ENCODE measurements at places on chromosomes 6 and 20.

- no peak for DNase-seq
Observed at GRCh38 chr6:157139054-157139708, 184.1 kb downstream of the TMEM242 start.

GRCh38 chr6:107290491-107290890 lies 168.9 kb downstream of the PDSS2 start:
- DNase-seq, result no peak

GRCh38 chr20:21719592-21720214 lies 14.2 kb downstream of the PAX1 start:
- DNase-seq, result no peak

DNA sequence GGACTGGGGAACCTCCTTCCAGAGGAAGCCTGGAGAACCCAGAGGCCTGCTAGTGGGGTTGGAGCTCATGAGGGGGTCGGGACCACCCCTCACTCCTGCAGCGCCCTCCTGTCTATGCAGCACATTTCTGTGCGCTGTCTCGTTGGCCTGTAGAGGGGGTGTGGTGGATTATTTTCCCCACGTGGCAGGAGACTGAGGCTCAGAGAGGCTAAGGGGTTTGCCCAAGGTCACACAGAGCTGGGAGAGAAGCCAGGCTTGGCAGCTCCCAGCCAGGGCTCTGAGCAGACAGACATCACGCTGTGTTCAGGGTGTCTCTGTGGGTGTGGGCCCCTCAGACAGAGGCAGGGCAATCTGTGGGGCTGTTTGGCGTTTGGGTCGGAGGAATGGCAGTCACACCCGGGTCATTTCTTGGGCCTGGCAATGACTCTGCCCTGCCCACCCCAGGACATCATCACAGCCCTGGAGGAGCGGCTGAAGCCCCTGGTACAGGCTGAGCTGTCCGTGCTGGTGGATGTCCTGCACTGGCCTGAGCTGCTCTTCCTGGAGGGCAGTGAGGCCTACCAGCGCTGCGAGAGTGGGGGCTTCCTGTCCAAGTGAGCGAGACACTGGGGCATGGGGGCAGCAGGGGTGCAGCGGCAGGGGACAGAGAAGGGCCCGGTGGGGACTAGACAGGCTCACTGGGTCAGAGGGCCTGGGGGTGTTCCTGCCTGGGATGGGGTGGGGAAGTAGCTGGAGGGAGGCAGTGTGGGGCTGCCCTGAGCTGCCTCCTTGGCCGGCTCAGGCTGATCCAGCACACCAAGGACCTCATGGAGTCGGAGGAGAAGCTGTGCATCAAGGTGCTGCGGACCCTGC lies 27.7 kb downstream of the UQCC2 start:
- DNase-seq, result no peak

DNA sequence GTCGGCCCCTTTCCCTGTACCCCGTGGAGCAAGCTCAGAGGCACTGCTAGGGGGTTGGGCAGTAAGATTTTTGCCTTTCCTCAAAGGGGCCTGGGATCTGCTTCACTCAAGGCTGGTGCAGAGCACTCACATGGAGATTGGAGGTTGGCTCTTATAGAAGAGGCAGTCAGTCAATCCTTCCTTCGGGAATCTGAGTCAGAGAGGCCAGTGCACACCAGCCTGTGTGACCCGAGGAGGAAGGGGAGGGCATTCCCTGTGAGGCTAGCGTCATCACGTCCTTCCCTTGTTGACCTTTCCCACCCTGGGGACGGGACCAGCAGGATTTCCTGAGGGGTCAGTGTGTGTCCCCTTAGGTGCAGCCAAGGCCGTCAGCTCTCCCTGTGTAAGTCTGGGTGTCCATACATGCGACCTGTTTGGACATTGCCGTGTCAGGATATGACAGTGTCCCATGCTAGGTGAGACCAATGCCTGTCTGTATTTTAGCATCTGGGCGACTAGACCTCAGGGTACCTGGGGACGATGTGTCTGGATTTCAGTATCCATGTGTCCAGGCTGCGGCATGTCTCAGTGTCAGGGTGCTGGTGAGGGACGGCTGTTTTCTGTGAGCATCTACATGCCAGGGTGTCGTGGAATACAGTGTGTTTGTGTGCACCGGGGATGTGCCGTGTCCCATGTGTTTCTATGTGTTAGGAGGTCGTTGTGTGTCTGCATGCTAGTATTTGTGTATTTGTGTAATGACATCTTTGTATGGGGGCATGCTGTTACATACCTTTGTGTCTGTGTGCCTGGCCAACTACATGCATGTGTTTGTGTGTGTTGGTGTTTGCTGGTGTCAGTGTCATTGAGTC lies 2.8 kb upstream of the ZNF512B start:
- peak; percentile 47 for DNase-seq

- no peak for DNase-seq
Observed at GRCh38 chr20:59414936-59415623, 114.7 kb downstream of the EDN3 start.

DNA sequence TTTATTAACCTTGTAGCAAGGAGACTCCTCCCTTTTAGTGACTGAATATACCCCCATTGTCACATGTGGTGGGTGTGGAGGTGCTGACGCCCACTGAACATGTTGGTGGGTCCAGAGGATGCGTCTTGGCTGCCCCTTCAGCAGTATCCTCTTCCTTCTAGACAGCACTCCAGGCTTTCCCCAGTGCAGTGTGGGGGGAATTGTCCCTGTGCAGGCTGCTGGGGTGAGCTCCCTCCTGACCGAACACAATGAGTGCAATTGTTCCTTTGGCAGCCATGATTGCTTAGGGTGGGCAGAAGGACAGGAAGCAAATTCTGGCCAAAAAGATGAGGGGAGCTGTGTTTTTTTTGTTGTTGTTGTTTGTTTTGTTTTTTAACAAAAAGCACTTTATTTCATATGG lies 209.3 kb upstream of the PDE10A start:
- DNase-seq, result no peak

GRCh38 chr6:1197309-1197708 lies 114.6 kb upstream of the FOXQ1 start:
- DNase-seq, result no peak

DNA sequence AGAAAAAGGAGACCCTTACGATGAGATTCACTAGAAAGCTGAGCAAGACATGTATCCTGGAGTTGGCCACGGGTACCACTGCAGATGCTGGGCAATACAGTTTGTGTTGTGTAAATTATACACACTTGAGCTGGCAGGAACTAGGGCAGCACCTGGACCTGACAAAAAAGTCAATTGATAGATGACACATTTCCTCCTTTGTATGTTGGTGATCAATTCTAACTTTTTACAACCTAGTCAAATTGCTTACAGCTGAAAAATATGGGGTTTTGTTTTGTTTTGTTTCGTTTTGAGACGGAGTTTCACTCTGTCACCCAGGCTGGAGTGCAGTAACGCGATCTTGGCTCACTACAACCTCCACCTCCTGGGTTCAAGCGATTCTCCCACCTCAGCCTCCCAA lies 108.9 kb downstream of the UST start:
- DNase-seq, result no peak

DNA sequence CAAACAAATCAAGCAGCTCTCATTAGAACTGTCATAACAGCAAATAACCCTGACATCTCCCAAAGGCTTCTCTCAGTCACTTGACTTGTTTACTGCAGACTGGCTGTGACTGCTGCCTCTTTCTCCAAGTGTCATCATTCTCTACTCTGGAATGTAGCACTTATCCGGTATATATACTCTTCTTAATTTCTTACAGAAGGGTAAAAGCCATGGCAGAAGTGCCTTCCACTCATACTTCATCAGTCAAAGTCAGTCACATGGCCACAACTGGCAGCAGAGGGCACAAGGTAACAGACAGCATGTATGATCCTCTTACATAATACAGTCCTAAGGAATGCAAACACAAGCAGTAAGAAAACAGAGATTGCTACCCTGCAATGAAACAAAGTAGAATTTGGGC lies 9.3 kb downstream of the NAPB start:
- no peak for DNase-seq

DNA sequence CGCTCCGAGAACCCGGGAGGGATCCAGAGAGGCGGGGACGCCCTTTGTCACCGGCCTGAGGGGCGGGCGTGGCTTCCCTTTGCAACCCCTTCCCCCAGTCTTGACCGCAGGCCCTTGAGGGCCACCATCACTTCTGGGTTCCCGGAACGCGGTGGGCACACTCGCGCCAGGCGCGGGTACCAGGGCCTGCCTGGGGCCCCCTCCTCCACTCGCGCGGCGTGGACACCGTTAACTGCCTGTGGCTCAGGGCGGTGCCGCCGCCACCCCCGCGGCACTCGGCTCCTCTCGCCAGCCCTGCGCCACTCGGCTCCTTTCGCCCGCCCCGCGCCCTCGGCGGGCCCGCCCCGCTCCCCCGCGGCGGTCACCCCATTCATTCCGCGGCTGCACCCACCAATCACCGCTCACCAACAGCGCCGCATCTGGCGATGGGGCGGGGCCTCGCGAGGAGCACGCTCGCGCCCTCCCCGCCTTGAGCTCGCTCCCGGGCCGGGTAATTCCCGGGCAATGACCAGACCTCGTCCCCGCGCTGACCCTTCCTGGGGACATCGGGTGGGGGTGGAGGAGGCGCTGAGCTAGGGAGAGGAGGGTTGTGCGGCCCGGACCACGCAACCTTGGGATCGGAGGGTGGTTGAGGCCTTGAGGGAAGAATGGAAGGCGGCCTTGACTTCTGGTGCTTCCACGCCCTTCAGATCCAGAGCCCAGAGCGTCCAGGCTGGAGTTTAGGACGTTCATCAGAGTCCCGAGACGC lies 10.5 kb upstream of the ELOVL5 start:
- peak; percentile 94 for DNase-seq

GRCh38 chr20:47489448-47489872 lies 12.2 kb upstream of the NCOA3 start:
- no peak for DNase-seq

DNA sequence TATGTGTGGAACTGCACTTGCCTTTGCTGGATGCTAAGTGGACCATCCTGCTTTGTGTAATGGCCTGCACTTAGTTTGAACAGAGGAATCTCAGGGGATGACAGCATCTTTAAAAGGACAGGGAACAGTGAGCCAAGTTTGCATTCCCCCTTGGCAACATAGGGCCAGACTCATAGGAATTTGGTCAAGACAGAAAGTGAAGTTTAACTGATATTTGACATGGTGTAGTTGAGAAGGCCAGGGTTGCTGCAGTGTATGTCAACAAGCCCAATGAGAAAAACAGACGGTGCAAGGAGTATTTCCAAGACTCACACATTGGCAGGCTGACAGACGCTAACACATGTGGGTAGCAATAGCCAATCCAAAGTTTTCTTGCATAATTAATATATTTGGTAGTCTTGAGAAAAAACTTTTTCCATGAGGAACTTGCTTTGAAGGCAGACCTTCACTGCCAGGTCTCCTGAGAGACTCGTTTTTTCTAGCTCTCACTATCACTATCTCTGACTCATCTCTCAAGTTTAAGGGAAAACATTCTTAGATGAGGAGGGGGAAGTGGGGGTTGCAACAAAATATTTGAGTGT lies 213.8 kb downstream of the IBTK start:
- no peak for DNase-seq

GRCh38 chr20:46252352-46253091 lies 55.8 kb downstream of the CDH22 start:
- no peak for DNase-seq

DNA sequence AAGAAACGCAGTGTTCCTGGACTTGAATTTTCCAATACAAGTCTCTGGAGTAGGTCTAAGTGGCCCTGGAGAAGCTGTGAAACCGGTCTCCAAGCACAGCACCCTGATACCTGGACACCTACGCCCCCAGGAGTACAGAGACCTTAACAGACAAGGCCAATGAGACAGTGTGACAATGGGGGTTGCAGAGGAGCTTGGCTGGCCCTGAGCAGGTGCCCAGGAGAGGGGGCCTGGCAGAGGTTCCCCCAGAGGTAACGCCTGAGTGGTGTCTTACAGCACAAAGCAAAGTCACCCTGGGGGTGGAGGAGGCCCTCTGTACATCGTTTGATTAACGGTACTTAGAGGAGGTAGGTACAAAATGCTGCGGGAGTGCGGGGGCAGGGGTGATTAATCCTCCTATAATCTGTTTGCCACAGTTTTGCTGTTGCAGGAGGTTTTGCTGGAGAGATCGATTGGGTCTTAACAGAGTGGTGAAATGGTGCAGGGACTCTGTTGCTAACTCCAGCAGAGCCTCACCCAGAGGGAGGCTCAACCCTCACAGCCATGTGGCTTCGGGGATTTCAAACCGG lies 37.3 kb upstream of the APCDD1L start:
- no peak for DNase-seq

GRCh38 chr6:3805448-3806123 lies 43.6 kb upstream of the FAM50B start:
- DNase-seq, result no peak

GRCh38 chr6:133290930-133291329 lies 49.8 kb downstream of the EYA4 start:
- no peak for DNase-seq

GRCh38 chr6:150134280-150134920 lies 8.4 kb upstream of the PPP1R14C start:
- DNase-seq, result no peak

DNA sequence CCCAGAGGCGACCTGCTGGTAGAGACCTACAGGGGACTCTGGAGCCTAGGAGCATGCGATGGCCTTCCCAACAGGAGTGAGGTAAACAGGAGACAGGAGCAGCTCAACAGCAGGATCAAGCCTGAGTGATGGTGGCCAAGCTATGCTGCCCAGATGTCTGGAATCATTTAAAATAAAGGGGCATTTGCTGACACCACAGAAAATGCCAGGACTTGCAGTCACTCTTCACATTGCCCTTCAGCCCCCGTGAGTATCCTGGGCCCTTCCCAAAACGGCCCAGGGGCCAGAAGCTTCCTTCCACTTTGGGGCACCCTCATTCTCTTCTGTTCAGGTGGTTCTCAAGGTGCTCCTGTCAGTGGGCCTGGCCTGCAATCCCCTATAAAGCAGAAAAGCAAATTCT lies 23.2 kb downstream of the INSM1 start:
- DNase-seq, result no peak

GRCh38 chr20:34923414-34923813 lies 32.2 kb downstream of the GSS start:
- DNase-seq, result no peak

DNA sequence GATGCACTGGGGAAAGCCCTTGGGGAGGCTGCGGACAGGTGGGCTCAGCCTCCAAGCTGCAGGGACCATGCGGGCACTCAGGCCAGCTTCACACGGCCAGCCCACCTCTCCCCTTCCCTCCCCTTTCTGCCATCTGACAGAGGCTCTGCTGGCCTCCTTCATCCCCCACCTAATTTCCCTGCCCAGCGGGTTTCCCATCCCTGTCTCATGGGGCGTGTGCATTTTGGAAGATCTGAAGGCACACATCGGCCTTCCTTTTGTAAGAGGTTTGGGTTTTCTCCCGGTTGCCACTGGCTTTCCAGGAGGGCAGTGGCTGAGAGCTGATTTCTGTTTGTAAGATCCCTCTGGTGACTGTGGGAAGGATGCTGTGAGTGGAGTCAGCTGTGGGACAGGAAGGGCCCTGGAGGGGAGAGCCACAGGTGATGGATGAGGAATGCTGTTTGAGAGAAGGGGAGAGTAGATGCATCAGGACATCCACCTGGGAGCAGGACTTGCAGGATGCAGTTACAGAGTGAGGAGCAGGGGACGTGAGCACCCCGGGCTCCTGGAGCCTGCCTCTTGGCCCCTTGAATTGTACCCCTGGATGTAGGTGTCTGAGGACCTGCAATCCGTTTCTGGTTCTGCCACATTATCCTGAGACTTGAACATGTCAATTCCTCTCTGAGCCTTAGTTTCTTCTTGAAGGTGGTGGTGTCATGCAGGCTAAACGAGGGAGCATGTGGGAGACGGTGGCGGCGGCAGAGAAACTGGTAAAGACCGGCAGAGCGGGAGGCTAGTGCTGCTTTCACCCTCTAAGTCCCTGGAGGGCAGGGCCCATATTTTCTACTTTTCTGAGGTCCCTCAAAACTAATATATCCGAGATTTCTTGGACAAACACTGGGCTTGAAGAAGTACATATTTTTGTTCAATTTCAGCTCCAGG lies 5.9 kb upstream of the TUBB1 start:
- peak; percentile 44 for DNase-seq
